ENCODE measurements at places on chromosomes 3 and 15.

DNA sequence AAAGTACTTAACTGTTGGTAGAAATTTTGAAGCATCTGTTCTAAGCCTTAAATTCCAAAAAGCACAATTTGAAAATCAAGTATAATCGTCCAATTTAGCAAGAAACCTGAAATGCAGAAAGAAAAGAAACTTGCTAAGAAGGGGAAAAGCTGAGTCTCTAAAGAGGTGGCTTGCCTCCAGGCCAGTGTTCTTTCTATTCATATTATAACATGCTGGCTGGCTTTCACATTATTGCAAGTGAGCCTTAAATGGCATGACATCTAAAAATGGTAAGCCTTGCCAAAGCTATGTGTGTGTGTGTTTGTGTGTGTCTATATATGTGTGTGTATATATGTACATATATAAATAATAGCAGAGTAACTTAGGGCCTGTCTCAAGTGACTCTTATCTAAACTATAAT, 89.5 kb downstream of the FGF12 start:
- DNase-seq: no peak

GRCh38 chr15:34610354-34610753, 26.9 kb upstream of the GOLGA8B start:
- no peak for DNase-seq

DNA sequence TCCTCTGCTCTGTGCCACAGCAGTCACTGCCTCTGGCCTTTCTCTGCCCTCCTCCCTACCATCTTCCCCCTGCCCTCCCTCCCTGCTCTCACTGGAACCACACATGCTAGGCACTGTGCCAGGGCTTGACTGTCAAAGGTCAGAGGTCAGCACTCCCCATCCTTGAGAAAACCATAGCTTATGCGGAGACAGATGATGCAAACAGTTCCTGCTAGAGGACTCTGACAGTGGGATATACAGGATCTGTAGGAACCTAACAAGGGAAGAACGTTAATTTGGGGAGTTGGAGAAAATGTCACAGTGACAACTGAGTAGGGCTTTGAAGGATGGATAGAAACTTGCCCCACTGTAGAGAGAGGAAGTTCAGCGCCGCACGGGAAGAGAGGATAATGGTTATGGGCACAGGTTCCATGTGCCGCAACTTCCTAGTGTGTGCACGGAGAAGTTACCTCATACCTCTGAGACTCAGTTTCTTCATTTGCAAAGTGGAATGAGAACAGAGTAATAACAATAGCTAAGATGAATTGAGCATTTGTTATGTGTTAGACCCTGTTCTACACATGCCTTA, 29.3 kb upstream of the XYLB start:
- DNase-seq: no peak

DNA sequence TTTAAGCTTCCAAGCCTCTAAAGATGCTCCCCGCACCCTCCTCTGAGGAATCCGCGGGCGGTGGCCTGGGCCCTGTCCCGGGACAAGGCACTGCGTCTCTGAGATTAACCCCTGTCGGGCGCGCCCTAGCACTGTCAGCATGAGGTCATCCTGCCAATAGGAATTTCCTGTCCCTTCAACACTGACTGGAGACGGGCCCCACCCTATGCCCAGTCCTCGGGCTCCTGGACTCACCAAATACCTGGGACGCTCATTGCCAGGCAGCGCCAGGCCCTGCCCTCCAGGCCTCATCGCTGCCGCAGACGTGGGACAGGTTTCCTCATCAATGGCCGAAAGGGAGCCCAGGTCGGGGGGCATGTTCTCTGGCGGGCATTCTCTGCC, 67.6 kb upstream of the SH3GL3 start:
- DNase-seq: no peak

GRCh38 chr3:105997800-105998526, 129.2 kb upstream of the CBLB start:
- DNase-seq: no peak

DNA sequence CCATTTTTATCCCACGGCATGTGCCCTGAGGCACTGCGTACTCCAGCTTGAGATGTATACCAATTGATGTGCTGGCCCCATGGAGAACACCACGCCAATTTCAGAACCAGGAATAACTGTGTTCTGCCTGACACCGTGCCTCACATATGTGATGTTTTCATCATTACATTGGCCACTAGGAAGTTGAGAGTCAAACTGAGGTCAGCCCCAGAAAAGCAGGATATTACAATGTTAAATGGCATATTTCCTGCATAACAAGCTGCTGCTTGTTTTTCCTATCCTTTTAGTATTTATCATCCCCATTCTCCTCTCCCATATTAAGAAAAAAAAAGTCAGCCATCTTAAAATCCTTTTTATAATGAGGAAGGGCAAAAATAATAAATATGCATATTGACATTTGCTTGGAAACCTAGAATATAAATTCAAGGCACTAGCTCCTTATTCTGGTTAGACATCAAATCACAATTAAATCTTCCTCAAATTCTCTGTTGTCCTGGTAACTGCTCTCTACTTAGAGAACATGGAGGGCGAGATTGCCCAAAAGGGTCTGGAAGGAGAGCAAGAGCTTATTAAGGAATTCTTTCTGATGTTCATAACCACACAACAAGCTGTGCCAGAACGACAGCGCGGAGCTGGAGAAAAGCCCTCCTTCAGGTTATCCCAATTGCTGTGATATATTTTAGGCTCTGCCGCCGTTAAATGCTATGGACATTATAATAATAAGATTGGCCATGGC, 112.6 kb downstream of the UACA start:
- DNase-seq: no peak

All from muscle of back (tissue), 13 donors.